ENCODE measurements at places on chromosomes 6 and 20. TPM values are rescaled to one million over a fixed set of nuclear protein-coding genes. Genes with fewer than 3 reads are reported as not detected.

GRCh38 chr6:16059496-16059895, 69.4 kb upstream of the MYLIP start:
- DNase-seq: no peak

DNA sequence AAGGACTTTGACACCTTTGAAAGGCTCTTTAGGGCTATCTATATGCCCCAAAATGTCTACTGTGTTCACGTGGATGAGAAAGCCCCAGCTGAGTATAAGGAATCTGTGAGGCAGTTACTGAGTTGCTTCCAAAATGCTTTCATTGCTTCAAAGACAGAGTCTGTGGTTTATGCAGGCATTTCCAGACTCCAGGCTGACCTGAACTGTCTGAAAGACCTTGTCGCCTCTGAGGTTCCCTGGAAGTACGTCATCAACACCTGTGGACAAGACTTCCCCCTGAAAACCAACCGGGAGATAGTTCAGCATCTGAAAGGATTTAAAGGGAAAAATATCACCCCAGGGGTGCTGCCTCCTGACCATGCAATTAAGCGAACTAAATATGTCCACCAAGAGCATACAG, 65.2 kb downstream of the GCNT2 start:
- no peak for DNase-seq

The TCF15 gene
- total RNA-seq: not detected

GRCh38 chr6:89298680-89299465, 16.2 kb downstream of the GABRR2 start:
- DNase-seq: peak; percentile 52

DNA sequence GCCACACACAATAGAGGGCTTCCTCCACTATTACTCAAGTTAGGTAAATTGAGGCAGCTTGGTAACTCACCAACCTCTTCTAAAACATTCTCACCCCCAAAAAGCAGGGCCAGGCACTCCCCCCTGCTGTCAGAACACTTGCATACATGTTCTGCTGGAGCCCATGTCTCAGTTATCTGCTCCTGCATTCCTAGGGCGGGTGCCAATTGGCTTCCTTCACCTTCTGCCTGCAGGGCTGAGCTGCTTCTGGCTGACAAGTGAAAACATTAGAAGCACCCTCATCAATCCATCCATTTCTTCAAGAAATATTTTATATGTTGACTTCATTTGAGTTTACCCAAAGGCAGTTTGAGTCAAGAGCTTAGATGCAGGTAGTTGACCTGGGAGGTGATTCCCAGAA, 4.5 kb upstream of the ENTPD6 start:
- no peak for DNase-seq

The DEFB124 gene
- not detected for total RNA-seq

DNA sequence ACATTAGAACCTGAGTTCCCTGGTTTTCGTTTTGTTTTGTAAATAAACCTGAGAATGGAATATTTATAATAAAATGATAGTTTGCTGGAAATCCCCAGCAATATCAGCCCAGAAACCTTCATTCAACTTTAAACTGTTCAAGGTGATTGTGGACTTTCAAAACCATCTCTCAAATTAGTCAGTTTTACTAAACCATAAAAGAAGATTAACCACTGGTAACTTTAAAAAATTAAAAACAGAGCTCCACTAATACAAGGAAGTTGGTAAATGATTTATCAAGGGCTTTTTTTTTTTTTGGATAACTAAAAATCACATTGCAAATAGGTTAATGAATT, 10.0 kb downstream of the MBOAT1 start:
- DNase-seq: no peak

DNA sequence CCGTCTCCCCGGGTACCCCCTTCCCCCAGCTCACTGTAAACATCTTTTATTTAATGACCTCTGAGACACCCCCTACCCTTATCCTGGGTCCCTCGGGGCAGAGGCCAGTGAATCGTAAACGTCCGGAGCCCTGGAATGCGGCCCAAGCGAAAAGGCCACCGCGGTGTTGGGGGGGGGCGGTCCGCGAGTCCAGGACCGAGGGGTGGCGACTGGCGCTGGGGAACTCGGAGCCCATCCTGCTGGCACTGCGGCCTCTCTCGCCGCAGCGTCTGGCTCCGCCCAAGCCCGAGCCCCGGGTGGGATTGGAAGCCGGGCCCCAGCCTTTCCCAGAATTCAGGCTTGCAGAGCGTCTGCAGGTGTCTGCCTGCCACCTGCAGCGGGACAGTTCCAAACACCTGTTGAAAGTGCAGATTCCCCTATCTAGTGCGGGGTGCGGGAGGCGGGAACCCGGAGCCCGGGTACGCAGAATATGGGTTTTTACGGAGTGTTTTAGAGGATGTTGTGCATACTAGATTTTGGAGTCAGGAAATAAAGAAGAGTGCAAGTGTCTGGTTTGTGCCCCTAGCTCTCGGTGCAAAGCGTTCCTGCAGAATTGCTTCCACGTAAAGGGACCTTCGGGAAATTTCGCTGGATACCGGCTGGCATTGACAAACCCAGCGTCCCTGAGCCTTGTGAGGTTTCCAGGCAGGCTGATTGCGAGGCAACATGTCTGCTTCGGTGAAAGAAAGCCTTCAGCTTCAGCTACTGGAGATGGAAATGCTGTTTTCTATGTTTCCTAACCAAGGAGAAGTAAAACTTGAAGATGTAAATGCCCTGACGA, 800 bp downstream of the RWDD2A start:
- DNase-seq: peak; percentile 5

The CLVS2 gene
- not detected for total RNA-seq

The PDYN gene
- not detected for total RNA-seq

DNA sequence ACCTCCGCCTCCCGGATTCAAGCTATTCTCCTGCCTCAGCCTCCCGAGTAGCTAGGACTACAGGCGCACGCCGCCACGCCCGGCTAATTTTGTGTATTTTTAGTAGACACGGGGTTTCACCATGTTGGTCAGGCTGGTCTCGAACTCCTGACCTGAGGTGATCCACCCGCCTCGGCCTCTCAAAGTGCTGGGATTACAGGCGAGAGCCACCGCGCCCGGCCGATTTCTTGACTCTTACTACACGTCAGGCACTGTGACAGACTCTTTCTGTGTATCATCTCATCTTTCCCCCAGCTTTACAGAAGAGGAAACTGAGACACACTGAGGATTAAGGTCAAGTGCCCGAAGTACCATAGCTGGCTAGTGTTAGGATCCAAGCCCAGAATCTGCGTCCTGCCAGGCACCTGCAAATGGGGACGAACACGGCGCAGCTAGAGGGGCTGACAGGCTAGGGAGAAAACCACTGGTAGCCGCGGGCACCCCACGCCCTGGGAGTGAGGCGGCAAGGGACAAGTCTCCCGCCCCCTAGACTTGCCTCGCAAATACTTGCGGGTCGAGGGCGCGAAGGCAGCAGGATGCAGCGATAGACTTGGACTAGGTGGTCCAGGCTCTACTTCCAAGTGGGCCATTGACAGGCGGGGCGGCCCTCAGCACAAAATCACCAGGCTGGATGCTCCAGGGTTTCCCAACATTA, 1.1 kb upstream of the TAF8 start:
- DNase-seq: no peak

DNA sequence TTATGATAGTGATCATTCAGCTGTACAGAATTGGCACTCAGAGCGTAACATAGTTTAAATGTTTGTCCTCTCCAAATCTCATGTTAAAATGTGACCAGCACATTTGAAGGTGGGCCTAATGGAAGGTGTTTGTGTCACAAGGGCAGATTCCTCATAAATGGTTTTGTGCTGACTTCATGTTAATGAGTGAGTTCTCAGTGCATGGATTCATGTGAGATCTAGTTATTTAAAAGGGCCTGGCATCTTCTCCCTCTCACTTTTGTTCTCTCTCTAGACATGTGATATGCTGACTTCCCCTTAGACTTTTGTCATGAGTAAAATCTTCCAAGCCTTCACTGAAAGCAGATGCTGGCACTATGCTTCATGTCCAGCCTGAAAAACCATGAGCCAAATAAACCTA, 452.4 kb upstream of the PTCHD4 start:
- DNase-seq: no peak

The KHDC1L gene
- total RNA-seq: not detected

DNA sequence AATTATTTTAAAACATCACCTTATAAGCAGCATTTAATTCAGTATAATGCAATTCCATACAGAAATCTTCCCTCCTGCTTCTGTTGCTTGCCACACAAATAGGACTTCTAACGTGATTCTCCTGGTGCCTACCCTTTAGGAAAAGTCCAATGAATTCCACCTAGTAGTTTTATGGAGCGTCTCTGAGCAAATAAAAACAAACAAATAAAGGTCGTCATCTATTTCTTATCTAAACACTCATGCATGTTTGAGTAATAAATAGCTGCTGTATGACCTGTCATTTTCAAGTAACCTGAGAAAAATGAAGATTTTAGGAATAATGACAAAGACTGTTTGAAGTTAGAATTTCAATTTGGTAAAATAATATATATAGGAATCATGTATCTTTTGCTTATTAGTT, 102.7 kb downstream of the BMP5 start:
- no peak for DNase-seq

DNA sequence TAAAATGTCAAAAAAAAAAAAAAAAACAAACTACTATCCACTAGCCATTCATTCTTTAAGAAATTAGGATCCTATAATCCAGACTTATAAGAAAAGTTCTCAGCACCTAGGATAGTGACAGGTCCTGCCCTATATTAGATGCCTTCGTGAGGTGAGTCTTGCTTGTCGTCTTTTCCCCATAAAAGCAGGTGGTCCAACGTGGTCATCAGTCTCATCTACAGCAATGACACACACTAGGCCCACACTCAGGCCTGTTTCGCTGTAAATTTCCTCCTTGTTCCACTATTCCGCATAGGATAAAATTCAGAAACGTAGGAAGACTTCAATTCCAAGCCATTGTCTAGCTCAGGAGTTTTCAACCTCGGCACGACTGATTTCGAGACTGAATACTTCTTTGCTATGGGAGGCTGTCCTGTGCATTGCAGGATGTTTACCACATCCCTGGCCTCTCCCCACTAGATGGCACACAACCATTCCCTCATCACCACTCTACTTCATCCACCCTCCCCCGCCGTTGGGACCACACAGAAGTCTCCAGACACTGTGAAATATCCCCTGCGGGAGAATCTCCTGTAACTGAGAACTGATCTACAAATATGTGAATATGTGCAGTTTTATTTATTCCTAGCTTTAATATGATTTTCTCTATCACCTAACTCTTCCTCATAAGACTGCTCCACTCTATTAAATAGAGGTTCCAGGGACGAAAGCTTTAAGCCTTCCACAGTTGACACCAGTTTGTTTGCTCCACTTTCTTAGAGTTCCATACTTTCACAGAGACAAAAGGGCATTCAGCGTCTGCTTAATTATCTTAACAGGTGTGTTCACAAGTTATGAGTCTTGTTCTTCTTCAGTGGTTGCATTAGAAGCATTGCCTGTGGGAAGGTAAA, 346.3 kb downstream of the BMP2 start:
- no peak for DNase-seq

The SLC26A8 gene
- not detected for total RNA-seq

DNA sequence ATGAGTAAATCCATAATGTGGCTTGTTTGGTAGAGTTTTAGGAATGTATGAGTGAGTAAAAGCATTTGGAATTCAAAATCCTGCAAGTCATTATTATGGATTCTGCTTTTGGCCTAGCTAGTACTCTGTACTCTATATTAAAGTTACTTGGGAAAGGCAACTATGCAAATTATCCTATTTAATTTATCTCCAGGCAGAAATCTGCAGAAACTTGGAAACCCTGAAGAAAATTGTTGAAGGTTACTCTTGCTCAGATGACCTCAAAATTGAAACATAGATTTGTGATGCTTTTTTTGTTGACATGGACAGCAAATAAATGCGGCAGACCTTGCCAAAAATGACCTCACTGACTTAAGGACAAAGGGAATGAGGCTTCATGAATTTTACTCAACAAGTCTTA, 477.1 kb upstream of the EYS start:
- no peak for DNase-seq

The ZKSCAN8 gene
- total RNA-seq: 18.2 TPM

DNA sequence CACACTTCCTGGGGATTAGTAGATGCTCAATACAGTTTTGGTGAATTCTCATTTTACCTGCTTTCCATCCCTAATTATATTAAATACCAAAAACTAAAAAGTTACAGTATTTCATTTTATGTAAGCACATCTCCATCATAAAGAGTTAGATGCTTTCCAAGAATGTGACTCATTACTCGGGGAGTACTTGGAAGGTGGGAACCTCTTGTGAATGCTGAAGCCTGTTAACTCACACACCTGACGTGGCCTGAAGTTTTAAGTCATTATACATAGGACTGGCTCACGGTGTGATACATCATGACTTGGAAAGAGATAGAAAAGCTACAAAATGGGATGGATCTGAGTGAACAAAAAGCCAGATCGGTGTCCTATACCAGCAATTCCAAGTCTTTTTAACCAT, 2.2 kb upstream of the OSER1 start:
- no peak for DNase-seq

DNA sequence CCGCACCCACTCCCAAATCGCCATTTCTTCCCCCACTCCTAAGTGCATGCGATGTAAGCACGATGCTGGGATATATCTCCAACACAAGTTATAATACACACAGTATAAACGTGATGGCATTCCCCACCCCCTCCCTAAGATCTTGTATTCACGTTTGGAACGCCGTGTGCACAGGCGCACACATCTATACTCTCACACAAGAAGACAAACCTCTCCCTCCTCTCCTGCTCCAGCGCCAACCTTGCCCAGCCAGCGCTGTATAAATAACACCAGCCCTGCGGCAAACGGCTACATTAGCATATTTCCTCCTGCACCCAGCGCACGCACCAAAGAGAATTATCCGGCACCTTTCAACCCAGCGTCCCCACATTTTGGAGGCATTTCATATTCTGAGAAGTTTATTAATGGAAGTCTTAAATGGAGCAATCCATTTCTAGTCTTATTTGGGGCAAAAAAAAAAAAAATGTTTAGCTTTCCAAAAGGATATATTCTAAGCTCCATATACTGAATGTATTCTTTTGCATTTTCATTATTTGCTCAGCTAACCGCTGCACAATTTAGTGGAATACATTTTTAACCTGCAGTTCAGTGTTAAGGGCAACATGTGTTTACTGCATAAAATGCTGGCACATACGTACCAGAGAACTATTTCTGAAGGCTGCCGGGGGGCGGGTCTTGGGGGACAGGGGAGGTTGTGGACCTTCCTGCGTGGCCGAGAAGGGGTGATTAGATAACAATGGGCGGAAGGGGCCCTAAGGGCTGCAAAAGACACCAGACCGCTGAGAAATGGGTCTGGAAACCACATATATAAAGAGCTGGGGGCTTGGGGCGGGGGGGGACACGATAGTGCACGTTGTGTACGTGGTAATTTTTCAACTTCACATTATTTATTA, 1.1 kb upstream of the SLC22A23 start:
- no peak for DNase-seq

The DEFB128 gene
- total RNA-seq: not detected

The LAMA4 gene
- not detected for total RNA-seq

The GPR63 gene
- total RNA-seq: 3.2 TPM

GRCh38 chr20:45495501-45495941, 19.9 kb downstream of the SPINT3 start:
- no peak for DNase-seq

The NDUFAF5 gene
- total RNA-seq: 39.9 TPM

GRCh38 chr6:14472986-14473337, 355.4 kb downstream of the CD83 start:
- DNase-seq: no peak

Measured in activated T-helper 1 cell treated with anti-CD3 and anti-CD28 coated beads, Interleukin-12 subunit alpha, Interleukin-12 subunit beta, Interleukin-2, Interleukin-4 antibody, amounts not matched to agents 30 ng/mL and 10 ng/mL and 1 ng/mL, durations not matched to agents 14 hours and 24 hours and 36 hours (primary cell).